Putamen (tissue), 1 donor: ENCODE measurements at places on chromosomes 1 and 21.
A peak's percentile ranks its signal among the peaks of the same experiment; 100 is the strongest.

DNA sequence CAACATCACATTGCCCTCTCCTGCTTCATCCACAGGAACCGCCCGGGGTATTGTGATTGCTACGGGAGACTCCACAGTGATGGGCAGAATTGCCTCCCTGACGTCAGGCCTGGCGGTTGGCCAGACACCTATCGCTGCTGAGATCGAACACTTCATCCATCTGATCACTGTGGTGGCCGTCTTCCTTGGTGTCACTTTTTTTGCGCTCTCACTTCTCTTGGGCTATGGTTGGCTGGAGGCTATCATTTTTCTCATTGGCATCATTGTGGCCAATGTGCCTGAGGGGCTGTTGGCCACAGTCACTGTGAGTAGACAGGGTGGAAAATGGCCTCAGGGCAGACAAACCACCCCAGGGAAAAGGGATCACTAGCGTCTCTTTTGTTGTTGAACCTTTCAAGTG lies 12.7 kb downstream of the ATP1A4 start:
- DNase-seq: no peak

DNA sequence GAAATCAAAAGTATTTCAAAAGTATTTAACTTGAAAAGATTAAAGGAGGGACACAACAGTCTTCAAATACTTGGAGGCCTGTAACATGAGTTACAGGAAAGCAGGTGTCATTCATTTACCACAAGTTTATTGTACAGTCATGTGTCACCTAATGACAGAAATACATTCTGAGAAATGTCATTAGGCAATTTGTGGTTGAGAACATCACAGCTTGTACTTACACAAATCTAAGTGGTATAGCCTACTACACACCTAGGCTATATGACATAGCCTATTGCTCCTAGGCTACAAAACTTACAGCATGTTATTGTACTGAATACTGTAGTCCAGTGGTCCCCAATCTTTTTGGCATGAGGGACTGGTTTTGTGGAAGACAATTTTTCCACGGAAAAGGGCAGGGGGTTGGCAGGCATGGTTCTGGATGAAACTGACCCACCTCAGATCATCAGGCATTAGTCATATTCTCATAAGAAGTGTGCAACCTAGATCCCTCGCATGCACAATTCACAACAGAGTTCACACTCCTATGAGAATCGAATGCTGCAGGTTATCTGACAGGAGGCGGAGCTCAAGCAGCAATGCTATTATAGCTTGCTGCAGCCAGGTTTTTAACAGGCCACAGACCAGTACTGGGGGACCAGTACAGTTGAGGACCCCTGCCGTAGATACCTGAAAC lies 25.0 kb upstream of the PHTF1 start:
- no peak for DNase-seq

DNA sequence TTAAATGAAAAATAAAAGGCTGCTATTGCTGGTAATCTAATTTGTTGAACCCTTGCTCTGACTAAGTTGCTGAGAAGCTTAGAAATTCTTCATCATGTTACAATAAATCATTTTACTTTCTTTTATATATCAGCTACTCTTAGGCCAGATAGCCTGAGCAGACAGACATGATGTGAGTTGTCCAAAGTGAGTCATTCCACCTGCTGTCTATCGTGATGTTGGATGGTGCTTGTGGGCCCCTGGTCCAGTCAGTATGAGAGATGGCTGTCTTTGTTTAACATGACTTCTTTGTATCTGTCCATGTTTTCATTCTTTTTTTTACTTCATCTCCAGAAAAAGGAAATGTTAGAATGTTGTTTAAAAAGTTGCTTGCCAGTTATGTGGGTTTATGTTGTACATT lies 188.8 kb downstream of the ADGRL2 start:
- DNase-seq: no peak

- DNase-seq: no peak
Measured at GRCh38 chr1:179938752-179939151, 15.9 kb upstream of the CEP350 start.

- DNase-seq: no peak
Measured at GRCh38 chr1:32239337-32239736, 7.7 kb upstream of the FAM167B start.

- DNase-seq: no peak
Measured at GRCh38 chr1:203176273-203177035, 828 bp upstream of the MYBPH start.

- no peak for DNase-seq
Measured at GRCh38 chr1:180898441-180899219, 14.1 kb upstream of the KIAA1614 start.

GRCh38 chr1:65596768-65597167 lies 176.3 kb downstream of the LEPR start:
- no peak for DNase-seq

DNA sequence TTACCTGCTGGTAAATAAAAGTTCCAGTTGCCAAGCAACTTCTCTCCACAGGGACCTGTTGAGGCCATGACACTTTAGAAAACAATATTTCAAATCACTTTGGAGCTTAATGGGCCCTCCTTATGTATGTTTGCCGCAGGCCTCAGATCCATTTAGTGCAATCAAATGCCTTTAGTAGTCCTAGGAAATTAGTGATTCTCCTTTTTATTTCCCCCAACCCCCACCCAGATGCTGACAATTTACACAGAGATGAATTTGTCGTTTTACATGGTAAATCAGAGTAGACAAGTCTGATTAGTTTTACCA lies 83.6 kb downstream of the CLIC4 start:
- DNase-seq: no peak

GRCh38 chr21:42574234-42575027 lies 60.8 kb downstream of the SLC37A1 start:
- no peak for DNase-seq

DNA sequence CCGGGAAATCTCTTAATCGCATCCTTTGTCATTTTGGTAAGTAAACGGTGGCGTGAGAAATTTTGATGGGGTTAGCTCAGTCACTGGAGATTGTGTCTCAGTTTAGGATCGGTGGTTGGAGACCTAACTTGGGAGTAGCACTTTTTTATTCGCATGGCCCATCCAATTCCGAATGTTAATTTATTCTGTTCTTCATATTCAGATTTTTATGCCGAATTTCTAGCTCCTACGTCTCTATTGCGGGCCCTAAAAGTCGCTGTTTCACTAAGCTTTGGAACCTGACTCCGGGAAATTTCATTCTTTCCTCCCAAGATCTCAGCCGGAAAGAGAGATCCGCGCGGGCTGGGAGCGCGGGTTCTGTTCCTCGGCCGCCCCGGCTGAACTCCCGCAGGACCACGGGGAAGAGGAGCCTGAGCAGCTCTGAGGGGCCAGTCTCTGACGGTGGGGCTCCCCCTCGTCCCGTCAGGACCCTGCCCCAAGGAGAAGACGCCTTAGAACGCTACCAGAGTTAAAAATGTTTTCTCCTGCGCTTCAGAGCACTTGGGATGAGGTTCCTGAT lies 279.7 kb downstream of the FAM72C start:
- no peak for DNase-seq

- no peak for DNase-seq
Measured at GRCh38 chr1:25657883-25658760, 41.5 kb downstream of the MAN1C1 start.

DNA sequence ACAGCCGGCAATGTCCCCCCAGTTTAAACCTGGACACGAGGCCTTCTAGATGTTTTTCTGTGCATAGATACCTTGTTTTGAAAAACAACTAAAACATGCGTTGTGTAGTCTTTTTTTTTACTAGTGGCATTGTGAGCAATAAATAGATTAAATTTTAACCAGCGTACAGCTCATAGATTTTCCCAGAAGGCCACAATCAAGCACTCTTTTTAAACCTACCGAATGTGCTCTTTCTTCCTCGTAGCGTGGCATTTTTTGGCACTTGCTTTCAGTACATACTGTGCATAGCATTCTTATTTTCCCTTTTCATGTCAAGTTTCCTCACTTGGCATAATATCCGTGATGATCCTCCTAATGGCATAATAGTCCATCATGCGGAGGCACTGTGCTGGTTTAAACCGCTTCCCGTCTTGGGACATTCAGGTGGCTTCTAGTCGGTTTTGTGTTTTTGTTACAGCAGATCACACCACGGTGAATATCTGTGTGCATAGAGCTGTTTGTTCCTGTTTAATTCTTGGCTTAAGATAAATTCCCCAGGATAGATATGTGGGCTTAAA lies 95.3 kb downstream of the PDE9A start:
- DNase-seq: no peak

DNA sequence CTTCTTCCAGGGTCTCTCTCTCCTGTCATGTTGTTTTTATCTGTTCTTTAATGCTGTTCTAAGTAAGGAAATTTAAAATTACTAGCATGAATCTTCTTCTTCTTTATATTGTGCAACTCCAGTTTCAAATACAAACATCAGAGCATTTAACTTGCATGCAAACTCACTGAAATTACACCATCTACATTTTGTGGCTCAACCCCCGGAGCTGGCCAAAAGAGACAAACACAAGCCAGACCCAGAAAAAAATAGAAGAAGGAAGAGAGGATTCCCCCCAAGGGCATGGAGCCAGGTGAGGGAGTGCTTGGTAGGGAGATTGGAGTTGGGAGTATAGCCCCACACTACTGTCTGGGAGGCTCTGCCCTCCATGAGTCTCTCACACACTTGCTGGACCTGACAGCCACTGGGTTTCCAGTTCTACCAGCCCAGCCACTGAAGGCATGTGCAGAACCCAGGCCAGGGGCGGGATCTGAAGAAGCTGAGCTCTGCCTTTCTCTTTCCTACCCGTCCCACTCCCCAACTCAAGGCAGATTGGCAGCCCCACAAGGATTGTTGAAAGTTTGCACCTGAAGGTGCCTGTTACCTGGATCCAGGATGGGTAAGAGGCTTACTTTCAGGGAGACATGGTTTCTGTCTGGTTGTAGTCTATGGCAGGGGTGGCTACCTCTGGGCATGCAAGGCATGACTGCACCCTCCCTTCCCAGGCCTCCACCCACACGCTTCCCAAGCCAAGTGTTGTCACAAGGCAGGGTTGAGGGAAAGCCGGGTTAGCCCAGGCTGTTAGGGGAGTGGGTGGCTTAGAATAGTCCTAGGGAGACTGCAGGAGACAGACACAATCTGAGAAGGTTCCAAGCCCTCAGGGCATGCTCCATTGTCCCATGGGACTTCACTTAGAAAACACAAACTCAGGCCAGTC lies 297.2 kb downstream of the TGFB2 start:
- no peak for DNase-seq

- DNase-seq: no peak
Measured at GRCh38 chr1:101330427-101331130, 93.8 kb downstream of the S1PR1 start.

GRCh38 chr1:38941527-38942019 lies at the start of gene RHBDL2:
TSS of gene RHBDL2 (minus strand) at chr1:38941830. CDS start at chr1:38919212, 22,618 bp downstream.
- DNase-seq: peak; percentile 78

DNA sequence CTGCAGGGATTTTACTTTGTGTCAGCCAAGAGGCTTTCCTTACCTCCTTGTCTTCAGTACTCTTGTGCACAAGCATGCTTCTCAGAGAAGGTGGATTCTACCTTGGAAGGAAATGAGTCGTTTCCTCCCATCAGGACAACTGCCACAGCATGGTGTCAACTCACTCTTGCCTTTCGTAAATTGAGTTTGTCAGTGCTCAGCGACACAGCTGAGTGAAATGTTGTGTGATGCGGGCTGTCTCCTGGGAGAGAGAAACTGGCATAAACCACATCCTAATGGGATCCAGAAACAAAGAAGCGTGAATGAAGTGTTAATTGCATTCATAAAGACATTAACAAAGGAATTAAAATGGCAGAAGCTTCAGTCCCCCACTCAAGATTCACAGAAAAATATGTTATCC lies 51.5 kb upstream of the SLC22A15 start:
- DNase-seq: no peak

DNA sequence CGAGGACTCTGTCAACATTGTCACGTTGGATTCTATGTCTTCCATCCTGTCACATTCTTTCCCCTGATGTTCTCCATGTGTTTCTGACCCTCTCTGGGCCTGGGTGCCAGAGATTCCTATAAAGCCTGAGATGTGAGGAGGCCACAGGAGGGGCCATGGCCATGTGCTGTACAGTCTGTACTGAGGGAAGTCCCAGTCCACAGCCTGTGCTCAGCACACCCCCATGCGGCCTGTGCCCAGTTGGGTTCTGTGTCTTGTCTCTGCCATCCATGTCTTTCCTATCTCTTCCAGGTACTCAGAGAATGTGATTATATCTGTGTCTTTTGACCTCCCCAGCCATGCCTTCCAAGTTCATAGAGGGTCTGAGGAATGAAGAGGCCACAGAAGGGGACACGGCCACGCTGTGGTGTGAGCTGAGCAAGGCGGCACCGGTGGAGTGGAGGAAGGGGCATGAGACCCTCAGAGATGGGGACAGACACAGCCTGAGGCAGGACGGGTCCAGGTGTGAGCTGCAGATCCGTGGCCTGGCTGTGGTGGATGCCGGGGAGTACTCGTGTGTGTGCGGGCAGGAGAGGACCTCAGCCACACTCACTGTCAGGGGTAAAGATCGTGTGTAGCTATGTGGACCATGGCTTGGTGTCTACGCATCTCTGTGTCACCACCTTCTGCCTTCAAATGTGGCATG lies 86.1 kb downstream of the OBSCN start:
- no peak for DNase-seq

DNA sequence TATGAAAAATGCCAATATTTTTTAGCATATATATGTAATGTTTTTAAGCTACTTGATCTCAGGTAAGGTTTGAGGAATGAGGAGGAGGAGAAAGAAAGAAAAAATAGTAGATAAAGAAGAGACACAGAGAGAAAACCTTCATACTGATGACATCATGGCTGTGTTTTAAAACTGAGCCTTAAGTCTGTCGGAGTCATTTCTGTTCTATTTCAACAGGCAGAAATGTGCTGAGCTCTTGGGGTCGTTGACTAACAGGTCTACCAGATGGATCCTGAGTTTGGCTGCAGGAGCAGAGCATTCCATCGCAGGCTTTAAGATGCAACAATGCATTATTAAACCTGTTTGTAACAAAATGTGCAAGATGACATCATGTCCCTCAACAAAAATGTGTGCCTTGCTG lies 356.0 kb downstream of the TGFB2 start:
- no peak for DNase-seq

DNA sequence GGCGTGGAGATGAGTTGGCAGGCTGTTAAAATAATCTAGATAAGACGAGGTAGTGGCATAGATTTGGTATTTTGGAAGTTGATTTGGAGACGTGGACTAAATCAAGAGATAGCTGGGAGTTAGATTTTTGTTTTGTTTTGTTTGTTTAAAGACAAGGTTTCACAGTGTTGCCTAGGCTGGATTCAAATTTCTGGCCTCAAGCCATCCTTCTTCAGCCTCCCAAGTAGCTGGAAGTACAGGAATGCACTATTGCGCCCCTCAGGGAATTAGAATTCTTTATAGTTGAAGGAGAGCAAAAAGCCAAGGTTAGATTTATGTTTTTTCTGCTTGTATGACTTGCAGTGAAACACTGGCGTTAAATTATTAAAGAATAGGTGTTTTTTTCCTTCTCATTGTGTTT lies 22.3 kb upstream of the SNRPE start:
- DNase-seq: no peak

GRCh38 chr1:181514298-181515290 lies 31.3 kb downstream of the CACNA1E start:
- peak; percentile 85 for DNase-seq

DNA sequence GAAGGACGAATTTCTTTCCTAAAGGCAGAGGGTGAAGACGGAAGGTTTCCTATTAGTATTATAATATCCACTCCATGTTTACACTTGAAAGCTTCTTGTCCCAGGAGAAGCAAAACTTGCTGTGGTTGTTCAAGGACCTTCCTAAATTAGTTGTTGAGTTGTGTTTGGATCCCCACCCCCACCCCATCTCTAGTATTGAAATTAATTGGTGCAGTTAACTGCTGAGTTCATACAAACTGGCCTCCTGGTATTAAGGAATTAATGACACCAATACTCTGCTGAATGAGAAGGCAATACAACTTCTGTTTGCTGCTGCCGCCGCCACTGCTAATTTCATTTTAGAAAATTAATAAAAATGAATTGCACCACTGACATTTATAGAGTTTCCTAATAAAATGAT lies 308.8 kb downstream of the CAMTA1 start:
- no peak for DNase-seq
